ENCODE measurements at places on chromosomes 4 and X.

GRCh38 chrX:13418126-13419097 lies 98.6 kb upstream of the ATXN3L start:
- DNase-seq = peak; percentile 16

DNA sequence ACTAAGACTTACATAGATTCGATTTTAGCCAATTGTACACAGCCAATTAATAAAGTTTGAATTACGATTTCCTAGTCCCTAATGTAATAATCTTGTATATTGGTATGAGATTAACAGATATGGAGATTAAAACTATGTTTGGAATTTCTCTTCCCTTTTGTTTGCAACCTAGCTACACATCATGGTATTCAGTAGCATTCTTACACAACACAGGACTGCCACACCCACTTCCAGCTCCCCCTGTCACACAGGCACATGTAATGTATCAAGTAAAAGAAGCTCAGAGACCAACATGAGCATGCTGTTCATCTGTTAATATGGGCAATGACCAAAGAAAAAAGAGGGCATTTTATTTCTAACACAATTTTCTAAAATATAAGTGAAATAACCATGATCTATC lies 12.8 kb downstream of the SLC6A14 start:
- DNase-seq = no peak

- DNase-seq = no peak
Measured at GRCh38 chr4:183588169-183588675, 70.8 kb downstream of the RWDD4 start.

- DNase-seq = no peak
Measured at GRCh38 chr4:54668014-54668611, 10.4 kb downstream of the KIT start.

GRCh38 chr4:147381749-147382148 lies 99.1 kb upstream of the EDNRA start:
- no peak for DNase-seq

- no peak for DNase-seq
Measured at GRCh38 chr4:133152831-133153481, 3.9 kb downstream of the PCDH10 start.

GRCh38 chr4:127586922-127587571 lies 45.7 kb upstream of the INTU start:
- DNase-seq = no peak

DNA sequence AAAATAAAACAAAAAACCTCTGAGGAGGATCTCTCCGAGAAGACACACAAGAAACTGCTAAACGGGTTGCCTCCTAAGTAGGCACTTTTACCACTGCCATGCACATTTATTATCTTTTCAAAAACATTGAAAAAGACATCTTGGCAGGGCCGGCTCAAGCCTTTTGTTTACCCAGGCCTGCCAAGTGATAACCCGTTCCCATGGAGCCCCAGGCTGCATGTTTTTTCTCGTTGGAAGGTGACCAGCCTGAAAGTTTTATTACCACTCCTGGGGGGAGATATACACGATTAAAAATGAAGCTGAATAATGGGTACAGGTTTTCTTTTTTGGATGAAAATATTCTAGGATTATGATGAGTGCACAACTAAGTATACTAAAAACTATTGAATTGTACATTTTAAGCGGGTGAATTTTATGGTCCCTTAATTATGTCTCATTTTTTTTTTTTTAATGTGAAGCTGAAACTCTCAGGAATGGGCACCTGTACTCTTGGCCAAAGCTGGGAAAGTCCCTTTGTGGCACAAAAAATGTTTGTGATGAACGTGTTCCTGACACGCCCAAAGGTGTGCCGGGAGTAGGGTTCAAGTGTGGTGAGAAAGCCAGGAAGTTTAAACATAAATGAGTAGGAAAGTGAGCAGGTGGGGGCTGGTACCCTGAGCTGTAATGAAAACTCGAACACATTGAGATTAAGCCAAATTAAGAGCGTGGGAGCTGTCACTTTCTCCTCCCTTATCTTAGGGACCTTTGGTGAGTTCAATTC lies 1.5 kb upstream of the MAP7D2 start:
- DNase-seq = no peak

All from SW 1271 (cell line).